ENCODE measurements at places on chromosomes 4 and X.

- peak; percentile 29 for DNase-seq
Observed at GRCh38 chr4:69830560-69831269, 29.2 kb downstream of the SULT1E1 start.

- DNase-seq = peak; percentile 2
Observed at GRCh38 chr4:82785611-82786400, 12.8 kb downstream of the SCD5 start.

- no peak for DNase-seq
Observed at GRCh38 chr4:187010052-187010451, 286.4 kb upstream of the FAT1 start.

GRCh38 chr4:147833254-147833653 lies 101.4 kb downstream of the ARHGAP10 start:
- no peak for DNase-seq

- DNase-seq = no peak
Observed at GRCh38 chrX:22063284-22063683, 31.2 kb downstream of the PHEX start.

GRCh38 chrX:135484641-135485289 lies 35.7 kb upstream of the INTS6L start:
- peak; percentile 4 for DNase-seq

DNA sequence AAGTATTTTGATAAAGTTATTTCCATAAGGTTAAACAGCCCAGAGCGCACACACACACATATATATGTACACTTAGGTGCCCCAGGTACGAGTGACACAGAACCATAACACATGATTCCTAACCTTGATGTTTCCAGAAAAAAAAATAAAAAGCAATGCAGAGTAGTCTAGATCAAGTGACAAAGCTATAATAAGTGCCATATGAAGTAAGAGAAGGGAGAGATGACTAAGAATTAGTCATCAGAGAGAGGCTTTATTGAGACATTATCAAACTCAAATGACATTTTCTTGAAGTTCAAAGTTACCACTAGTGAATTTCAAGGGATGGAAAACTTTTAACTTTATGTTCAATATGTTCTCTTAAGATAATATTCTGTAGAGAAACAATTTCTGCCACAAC lies 215.0 kb downstream of the HTR2C start:
- DNase-seq = no peak

DNA sequence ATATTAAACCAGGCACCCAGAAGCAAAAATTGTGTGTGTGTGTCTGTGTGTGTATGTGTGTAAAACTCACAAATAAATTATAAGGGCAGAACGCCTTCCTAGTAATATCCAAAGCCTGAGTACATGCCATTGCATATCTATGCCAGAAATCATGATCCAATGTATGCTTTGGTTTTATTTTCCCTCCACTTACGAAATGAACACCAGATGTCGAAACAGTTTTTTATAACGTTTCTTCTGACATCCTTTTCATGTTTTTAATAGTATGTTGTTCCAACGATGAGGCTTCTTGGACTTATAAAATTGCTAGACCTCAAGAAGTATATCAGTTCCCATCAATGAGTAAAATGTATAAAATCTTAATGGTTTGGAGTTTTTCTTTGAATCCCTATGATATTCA lies 55.4 kb downstream of the KCNIP4 start:
- no peak for DNase-seq

DNA sequence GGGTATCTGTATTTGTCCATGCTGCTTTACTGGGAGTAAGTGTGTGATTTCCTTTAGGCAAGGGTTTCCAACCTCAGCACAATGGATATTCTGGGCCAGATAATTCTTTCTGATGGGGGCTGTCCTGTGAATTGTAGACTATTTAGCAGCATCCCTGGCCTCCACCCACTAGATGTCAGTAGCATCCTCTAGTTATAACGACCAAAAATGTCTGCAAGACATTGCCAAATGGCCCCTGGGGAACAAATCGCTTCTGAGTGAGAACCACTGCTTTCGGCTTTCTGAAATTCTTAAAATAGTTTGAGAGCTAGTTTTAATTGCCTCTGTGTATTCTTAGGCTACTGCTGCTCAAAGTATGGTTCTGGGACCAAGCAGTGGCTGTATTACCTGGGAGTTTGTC lies 81.2 kb upstream of the GPM6B start:
- DNase-seq = no peak

DNA sequence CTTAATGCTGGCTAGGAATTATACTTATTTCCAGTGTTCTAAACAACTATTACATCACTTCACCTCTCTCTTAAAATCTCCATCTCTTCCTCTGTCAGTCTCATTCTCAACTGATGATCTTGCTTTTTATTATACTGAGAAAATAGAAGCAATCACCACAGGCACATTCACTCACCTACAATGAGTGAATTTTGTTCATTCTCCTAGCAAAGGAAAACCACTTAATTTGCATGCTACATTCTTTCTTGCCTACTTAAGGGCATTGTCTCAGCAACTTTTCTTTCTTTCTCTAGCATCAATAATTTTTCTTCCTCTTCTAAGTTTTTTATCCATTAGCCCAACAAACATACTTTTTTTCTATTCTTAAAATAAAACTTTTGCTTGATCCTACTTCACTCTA lies 21.1 kb upstream of the USP38 start:
- DNase-seq = no peak

DNA sequence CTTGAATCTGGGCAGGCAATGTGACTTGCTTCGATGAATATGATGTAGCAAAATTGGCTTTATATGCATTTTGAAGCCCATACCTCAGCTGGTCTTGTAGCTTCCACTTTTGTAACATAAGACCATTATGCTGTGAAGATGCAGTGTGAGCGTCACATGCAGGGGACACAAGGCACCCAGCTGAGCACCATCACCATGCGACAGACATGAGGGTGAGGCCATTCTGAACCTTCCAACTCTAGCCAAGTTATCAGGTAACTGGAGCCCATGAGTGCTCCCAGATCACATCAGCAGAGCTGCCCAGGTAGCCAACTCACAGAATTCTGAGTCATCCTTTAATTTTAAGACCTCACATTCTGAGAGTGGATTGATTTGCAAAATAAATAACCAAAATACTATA lies 705.9 kb downstream of the FSTL5 start:
- DNase-seq = no peak
